Thoracic aorta (tissue), 2 donors: ENCODE measurements at places on chromosomes 2 and 18. TPM values are rescaled to one million over a fixed set of nuclear protein-coding genes. Genes with fewer than 3 reads are reported as not detected.

DNA sequence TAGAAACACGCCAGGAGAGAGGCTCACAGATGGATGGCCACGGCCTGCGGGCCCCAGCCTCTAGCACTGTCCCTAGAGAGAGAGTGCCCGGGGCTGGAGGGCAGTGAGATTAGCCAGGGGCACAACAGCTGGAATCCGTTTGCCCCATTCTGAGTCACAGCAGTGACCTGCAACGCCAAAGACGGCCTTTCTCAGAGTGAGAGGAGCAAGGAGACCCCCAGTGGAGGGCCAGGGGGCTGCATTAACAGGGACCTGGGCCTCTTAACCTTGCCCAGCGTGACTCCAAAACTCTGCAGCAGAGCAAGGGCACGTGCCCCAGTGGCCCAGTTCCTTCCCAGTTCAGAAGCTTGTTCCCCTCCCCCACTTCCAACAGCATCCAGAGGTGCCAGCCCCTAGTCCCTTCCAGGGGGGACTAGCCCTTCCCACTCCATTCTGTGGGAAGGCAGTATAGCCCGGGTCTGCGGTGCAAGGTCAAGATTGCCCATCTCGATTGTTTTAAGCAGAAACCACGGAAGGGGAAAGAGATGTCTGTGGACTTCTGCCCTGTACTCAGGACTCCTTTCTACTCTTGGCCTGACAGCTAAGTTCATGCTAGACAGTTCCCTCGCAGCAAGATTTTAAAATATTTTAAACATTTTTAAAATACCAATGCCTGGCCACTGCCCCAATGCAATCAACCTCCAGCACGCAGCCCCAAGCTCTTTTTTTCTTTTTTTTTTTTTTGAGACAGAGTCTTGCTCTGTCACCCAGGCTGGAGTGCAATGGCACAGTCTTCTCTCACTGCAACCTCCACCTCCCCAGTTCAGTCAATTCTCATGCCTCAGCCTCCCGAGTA lies 50.9 kb upstream of the BIN1 start:
- DNase-seq, result no peak

DNA sequence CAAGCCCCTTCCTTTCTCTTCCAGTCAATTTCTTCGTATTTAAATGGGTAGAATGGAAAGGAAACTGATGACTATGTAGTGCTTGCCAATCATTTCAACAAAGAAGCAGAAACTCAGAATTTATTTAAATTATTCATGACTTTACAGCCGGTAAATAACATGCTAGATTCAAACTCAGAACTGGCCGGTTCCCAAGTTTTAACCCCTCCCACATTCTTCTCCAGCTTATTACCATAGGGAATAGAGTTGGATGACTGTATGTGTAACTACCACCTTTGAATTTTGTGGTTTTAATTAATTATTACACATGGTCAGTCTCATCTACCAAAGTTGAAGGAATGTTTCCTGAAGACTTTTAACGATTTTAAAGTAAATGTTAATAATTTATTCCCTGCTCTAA lies 819.3 kb upstream of the LRATD1 start:
- DNase-seq, result no peak

Gene DNAJC27
- total RNA-seq, result 15.0 TPM

- no peak for DNase-seq
Measured at GRCh38 chr2:136139631-136140030, 21.7 kb upstream of the CXCR4 start.

- DNase-seq, result no peak
Measured at GRCh38 chr2:32250290-32250689, 14.4 kb downstream of the NLRC4 start.

Gene SERTAD2
- total RNA-seq, result 31.9 TPM

Gene ATP6V1C2
- 5.3 TPM for total RNA-seq
